ENCODE measurements at places on chromosomes 12 and 14.
A peak's percentile ranks its signal among the peaks of the same experiment; 100 is the strongest.

GRCh38 chr12:105738051-105738450 lies 400.7 kb downstream of the NUAK1 start:
- no peak for DNase-seq

- no peak for DNase-seq
These were observed 1.4 kb downstream of the MYO1A start for GRCh38 chr12:57048423-57049118.

GRCh38 chr12:106455111-106455510 lies 97.6 kb downstream of the POLR3B start:
- no peak for DNase-seq

GRCh38 chr14:55545779-55546178 lies 34.2 kb upstream of the KTN1 start:
- DNase-seq: no peak

DNA sequence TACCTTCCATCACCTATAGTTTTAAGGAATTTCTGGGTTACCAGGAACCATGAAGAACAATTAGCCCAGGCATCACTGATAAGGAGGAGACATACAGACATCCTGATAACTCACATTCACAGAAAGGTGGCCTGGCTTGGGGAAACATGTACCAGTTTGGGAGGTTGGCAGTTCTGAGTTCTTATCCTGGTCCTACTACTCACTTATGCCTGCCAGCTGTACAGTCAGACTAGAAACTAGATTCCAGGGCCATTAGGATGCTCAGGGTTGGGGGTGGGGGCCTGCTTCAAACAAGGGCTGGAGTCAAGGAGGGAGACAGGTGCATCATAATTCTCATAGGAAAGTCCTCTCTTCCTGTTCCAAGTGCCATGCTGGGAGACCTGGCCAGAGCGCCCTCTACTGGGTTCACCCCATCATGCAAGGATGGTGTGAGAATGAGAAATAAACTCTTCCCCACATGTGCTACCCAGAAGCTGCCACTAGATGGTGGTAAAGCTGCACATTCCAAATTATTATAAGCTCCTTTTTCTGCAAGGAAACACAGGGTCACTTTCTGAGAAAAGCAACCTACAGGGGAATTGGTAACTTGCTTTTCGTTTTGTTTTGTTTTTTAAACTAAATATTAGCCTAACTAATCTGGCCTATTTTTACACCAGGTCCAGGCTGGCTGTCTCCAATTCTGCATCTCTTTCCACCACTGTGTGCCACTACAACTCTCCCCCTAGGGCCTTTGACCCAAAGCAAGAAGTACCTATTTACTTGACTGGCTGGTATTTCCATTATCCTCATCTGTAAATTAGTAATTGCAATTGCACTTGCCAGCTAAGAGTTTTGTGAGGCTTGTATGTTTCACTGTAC lies 14.5 kb downstream of the OAS2 start:
- DNase-seq: peak; percentile 68

DNA sequence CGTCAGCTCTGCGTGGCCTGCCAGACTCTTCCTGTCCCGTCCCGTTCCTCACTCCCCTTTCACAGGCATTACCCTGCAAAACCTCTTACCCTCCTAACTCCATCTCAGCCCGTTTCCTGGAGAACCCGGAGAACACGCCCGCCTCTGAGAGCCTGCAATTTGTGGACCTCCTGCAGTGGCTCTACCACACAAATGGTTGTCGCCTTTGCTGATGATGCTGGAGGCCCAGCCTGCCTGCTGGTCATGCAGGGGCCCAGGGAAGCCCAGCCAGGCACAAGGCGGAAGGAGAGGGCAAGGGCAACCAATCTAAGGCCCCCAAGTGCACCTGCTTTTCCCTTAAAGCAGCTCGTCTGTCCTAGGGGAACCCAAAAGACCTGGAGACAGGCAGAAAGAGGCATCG lies 22.5 kb downstream of the RFLNA start:
- no peak for DNase-seq

GRCh38 chr14:101620031-101620788 lies 58.9 kb downstream of the DIO3 start:
- DNase-seq: no peak

DNA sequence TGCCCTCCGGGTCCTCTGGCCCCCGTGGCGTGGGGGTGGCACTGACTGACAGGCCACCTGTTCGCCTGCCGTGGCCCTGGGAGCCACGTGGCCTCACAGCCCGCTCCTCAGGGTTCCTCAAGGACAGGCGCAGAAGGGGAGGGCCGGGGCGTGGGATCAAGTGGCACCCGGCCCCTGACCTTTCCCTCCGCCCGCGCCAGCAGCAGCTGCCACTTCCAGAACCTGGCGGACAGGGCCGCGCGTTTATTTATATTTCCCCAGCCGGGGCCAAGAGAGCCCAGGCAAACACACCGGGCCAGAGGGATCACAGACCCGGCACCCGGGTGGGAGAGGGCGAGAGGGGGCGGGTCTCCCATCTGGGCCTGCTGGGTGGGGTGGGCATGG lies 92.6 kb downstream of the RFLNA start:
- DNase-seq: no peak

DNA sequence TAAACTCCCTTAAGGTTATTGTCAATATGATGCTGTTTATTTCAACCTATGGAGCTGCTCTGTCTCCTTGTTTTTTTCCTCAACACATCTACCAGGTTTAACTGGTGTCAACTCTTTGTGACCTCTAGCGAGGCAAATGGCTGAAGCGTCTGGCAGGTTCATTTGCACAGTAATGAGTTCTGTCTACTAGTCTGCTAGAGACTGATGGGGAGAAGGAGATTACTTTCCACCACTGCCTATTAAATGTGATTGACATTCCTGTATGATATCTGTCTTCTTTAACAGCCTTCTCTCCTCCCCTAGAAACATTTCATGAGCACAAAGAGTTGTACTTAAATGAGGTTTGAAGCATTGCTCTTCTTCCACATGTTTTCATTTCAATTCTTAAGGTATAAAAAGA lies 253.7 kb downstream of the SLC6A15 start:
- no peak for DNase-seq

- DNase-seq: no peak
These were observed 150.9 kb upstream of the GRIP1 start for GRCh38 chr12:66829660-66830325.

DNA sequence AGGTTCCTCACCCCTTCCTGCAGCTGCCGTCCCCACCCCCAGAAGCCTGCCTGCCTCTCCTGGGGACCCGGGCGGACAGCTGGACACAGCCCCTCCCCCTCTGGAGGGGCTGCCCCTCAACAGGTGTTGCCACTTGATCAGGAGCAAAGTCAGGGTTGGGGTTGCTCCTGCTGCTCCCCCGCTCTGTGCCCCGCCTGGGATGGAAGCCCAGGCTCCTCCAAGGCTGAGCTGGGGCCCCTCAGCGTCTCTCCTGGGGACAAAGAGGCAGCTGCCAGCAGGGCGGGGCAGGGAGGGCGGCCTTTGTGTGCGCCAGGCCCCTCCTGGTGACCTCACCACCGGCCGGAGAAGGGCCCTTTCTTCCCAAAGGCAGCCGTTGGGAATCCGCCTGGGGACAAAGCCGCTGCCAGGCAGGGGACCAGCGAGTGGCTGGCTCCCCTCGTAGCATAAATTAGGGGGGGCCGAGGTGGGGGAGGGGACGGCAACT lies 13.7 kb downstream of the TRMT61A start:
- DNase-seq: no peak

- no peak for DNase-seq
These were observed 31.9 kb downstream of the FOS start for GRCh38 chr14:75310295-75311111.

DNA sequence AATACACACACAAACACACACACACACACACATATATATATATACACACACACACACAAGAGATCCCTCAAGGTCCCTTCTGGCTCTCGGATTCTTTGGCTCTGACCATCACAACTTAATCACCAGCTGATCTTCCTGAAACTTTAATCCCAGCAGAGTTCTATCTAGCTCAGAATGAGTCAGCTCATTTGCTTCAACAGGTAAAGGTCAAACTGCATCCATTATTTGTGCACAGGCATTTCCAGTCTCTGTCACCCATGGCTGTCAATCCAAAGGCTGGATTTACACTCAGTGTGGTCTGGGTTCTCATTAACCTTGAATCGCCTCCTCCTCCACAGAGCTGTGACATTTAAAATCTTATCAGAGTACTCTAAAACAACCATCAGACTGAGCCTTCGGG lies 113.3 kb upstream of the TMPO start:
- no peak for DNase-seq

DNA sequence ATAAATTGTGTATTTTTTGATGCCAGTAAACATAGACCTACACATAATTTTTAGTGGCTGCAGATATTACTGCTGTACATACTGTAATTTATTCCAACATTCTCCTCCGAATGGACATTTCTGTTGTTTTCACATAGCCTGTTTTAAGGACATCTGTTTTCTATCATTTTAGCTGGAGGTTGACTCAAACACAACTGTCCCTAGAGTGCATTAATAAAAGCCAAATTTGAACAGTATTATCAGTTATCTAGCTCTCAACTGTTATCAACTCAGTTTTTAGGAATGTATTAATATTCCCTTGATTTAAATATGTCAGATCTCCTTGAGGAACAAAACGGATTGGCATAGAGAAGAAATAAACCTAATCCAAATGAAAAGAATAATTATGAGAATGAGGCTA lies 17.2 kb upstream of the PIWIL1 start:
- DNase-seq: no peak

DNA sequence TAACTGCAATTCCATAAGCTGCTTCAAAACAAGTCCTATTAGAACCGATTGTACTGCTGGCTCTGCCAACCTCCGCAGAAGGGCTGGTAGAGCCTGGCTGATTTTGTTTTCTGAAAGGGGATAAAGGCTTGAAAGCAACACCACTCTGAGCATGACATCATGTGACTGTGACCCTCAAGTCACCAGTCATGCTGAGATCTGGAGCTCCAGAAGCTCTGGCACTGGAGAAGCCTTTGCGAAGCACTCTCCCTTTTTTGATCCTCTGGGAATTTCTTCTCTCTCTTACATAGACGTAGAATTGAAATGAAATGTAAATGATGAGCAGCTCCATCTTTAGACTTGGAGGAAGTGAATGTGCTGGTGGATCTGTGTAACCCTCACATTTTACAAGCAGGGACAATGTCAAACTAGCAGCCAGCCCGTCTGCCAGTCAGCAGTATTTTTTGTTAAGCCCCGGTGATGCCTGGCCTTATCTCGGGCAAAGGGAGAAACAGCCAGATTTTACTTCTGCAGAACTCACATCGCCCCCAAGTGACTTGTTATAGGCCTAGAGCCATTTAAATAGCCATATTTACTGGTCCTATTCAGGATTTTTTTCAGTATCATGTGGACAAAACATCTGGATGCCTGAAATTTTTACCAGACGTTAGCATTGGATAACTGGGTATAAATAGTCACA lies 112.1 kb upstream of the NPAS3 start:
- DNase-seq: no peak

DNA sequence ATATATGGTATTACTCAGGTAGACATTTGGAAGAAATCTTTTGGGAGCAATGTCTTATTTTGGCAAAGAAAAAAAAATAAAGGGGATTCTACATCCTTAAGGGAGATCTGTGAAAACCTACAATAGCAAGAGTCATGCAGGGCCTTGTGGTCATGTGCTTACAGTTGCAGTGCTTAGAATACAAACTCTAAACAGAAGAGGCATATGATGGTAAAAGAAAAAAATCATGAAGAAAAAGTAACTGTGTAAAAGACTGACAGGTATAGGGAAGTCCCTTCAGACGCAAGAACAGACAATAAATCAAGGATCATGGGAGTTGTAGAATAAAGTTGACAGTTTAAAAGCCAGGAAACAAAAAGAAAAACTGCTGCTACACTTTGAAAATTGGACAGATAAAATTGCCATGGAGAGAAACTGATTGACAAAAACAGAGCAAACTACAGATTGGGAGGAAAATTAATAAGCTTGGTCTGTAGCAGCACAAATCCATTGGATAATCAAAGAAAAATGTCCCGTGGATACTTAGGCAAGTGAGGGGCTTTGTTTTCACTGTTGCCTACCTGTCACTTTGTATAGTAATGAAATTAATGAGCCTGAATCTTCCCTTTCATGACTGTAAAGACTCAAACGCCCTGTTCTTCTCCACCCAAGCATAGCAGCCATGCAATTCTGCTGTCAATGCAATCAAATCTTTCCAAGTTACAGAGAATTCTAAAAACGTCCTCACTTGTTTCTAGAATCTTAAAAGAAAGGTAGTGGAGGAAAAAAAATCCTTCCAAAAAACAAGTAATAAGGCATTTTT lies 402.0 kb downstream of the SYT1 start:
- no peak for DNase-seq

GRCh38 chr12:55688716-55689655 lies 18.7 kb downstream of the ITGA7 start:
- no peak for DNase-seq

GRCh38 chr12:5101686-5102085 lies 58.0 kb downstream of the KCNA5 start:
- DNase-seq: no peak

GRCh38 chr12:1915082-1915968 lies 3.1 kb downstream of the CACNA2D4 start:
- DNase-seq: peak; percentile 17

- DNase-seq: no peak
These were observed 843 bp upstream of the HSP90AA1 start for GRCh38 chr14:102087762-102088011.

GRCh38 chr12:27936196-27936595 lies 36.3 kb downstream of the PTHLH start:
- DNase-seq: no peak

DNA sequence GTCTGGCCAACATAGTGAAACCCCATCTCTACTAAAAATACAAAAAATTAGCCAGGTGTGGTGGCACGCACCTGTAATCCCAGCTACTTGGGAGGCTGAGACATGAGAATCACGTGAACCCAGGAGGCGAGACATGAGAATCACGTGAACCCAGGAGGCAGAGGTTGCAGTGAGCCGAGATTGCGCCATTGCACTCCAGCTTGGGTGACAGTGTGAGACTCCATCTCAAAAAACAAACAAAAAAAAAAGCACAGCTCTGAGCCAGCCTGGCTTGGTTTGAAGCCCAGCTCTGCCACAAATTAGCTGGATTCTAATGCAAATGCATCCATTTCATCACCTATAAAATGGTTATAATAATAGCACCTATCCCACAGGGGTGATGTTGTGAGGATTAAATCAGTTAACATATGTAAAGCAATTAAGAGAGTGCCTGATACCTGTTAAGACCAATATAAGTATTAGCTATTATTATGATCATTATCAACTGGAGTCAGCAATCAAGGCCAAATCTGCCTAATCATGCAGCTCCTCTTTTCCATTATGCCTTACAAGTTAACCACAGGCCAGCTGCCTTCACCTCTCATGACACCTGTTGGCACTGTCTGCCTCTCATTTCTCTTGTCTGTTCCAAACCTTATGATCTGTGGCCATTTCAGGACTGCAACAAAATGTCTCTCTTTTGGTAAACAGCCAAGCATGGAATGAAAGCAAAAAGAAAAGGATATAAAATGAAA lies 2.1 kb downstream of the GNPTAB start:
- DNase-seq: no peak

DNA sequence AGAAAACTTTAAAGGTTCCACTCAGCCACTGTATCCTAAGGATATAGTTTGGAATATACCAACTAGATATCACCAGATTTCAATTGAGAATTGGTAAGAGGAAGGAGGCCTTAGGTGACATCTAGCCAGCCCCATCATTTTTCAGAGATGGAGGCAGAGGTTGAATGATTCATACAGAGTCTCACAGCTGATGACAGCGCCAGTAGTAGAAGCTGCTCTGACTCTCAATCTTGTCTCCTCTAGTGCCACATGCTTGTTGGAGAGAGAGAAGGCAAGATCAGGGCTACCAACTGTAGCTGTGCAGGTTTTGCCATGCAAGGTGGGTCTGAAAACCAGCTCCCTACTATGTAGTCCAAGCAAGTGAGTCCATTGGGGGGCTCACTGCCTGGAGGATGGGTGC lies 6.1 kb downstream of the FRMD6 start:
- no peak for DNase-seq

GRCh38 chr12:132148368-132149045 lies 4.2 kb downstream of the NOC4L start:
- no peak for DNase-seq

Measured in activated naive CD4-positive, alpha-beta T cell treated with Interleukin-2 at 50 U/mL for 16 hours (primary cell).